ENCODE measurements at places on chromosomes 3 and 15.

GRCh38 chr3:54331341-54331740 is 209.0 kb downstream of the CACNA2D3 start:
- no peak for DNase-seq

DNA sequence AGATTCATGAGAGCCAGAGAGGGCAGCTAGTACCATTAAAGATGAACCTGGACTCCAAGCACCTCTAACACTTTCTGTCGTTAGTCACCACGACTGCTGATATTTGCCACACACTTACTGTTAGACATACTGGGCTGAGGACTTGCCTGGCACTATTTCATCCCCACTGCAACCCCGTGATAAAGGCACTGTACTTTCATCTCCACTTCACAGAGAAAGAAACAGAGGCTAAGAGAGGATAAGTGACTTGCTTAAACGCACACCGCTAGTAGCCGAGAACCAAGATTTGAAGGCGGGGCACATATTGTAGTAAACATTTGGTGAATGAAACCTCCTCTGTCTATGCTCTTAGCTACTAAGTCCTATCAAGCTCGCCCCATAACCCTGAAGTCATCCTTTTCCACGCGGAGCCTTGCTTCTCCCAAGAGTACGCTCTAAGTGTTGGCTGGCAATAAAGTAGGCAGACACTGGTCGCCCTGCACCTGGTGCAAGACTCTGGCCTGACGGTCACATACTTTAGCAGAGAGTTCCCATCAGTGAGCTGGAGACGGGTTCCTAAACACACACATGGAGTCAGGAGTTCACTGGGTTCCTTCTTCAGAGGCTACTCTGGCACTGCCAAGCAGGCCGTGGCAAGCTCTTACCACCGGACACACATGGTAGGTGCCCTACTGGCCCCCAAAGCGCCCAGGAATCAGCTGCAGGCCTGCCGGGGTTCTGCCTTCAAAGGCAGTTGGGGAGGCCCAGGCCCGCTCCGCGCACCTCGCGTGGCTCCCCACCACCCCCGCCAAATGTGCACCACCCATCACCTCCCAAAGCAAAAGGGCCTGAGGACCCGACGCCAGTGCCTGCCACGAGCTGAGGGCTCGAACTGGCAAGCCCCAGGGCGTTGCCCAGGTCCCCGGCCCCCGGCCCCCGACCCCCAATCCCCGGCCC is 951 bp downstream of the POMGNT2 start:
- no peak for DNase-seq

- no peak for DNase-seq
Observed at GRCh38 chr3:117687096-117687495, 977.5 kb downstream of the TUSC7 start.

GRCh38 chr3:139044366-139045210 is at the start of gene PRR23C:
TSS of gene PRR23C (minus strand) at chr3:139044892. CDS start at chr3:139044620, 272 bp downstream.
- DNase-seq: no peak

- DNase-seq: peak; percentile 93
Observed at GRCh38 chr3:171173736-171174135, 147.2 kb upstream of the SLC2A2 start.

DNA sequence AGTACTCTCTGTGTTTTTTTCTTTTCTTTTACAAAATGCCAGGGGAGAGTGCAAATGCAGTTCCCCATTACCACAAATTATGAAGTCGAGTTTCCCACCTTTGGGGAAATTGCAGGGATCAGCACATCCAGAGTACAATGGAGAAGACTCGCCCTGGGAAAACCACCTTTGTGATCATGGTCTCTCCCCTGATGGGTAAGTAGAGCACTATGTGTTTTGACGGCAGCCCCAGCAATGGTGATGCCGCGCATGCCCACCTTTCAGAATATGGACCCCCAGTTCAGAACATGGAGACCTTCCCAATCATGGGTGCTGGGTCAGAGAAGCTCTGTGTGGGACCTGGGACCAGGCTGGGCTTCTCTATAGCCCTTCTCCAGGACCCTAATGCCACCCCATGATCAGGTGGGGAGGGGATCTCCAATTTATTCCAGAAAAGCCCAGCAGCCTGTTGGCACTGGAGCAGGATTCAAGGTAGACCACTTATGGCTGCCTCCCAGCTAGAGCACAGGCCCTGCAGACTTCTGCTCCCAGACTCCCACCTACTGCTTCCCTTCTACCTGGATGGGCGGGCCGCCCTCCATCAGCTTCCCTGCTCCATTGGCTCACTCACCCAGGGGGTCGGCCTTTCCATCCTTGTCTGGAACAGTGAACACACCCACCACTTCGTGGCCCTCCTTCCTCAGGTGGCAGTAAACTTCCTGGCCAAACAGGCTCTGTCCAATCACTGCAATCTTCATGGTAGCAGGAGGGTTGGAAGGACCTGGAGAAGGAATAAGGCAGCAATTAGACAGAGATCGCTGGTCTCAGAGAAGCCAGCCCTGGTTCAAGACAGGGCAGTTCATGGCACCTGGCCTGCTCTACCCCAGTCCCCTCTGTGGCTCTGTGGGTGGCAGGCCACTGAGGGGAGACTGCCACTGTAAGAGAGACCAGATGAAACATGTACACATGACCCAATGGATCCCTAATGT is 19.9 kb downstream of the ALDH1L1 start:
- no peak for DNase-seq

- no peak for DNase-seq
Observed at GRCh38 chr3:64954995-64955636, 267.3 kb upstream of the ADAMTS9 start.

- DNase-seq: peak; percentile 34
Observed at GRCh38 chr3:125039131-125040100, 16.4 kb downstream of the HEG1 start.

DNA sequence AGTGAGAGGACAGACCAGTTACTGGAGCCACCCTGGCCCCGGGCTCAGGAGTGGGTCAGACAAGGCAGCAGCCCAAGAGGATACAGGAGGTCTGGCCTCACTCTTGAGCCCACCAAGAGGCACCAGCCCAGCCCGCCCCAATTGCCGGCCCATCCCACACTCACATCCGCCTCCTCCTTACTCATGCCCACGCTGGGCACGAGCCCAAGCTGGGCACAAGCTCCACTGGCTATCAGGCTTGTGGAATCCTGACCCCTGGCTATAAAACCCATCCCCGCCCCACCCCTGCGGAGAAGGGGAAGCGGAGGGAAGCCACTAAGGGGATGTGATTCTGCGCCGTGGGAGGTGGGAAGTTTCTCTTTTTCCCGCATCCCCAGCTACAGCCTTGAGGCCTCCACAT is 25.9 kb downstream of the ADCY5 start:
- DNase-seq: no peak

GRCh38 chr15:44720460-44721176 is 9.3 kb downstream of the B2M start:
- DNase-seq: no peak

- DNase-seq: no peak
Observed at GRCh38 chr3:171200052-171200749, 173.7 kb upstream of the SLC2A2 start.

- no peak for DNase-seq
Observed at GRCh38 chr15:56047354-56047753, 53.9 kb upstream of the NEDD4 start.

DNA sequence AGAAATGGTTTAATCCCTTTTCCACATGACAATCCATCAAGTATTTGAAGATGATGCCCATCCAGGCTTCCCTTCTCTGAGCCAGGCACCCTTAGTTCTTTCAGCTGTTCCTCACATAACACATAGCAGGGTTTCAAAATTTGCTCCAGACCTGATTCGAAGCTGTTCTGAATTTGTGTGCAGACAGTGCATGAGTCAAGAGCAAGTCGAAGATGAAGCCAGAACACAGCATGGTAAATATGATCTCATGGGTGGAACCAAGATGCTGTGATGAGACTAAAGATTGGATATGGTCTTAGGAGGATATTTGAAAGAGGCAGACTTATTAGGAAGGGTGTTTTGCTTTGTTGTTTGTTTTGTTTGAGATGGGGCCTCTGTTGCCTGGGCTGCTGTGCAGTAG is 32.6 kb upstream of the PDE8A start:
- DNase-seq: no peak

DNA sequence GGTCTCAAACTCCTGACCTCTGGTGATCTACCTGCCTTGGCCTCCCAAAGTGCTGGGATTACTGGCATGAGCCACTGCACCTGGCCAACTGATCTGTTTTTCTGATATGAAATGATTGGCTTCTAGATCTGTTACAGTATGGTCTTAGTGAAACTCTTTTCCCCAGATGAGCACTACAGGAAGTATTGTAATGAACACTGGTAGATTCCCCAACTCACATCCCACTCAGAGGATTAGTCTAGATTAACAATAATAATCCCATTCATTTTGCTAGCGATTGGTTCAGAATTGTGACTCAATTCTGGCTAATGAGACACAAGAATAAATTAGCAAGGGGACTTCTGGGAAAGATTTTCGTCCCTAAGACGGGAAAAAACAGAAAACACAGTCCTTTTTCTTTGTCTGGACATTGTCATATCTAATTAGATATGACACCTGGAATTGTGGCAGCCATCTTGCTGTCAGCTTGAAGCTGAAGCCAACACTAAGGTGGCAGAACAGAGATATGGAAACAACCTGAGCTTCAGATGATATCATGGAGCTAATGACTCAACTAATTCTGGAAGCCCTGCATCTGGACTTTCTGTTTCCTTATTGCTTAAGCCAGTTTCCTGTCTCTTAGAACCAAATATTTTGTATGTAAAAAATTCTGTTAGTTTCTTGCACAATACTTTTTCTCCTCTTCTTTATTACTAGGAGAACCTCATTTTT is 17.4 kb upstream of the NPTN start:
- no peak for DNase-seq

GRCh38 chr3:103048068-103048722 is 613.4 kb downstream of the ZPLD1 start:
- DNase-seq: no peak

DNA sequence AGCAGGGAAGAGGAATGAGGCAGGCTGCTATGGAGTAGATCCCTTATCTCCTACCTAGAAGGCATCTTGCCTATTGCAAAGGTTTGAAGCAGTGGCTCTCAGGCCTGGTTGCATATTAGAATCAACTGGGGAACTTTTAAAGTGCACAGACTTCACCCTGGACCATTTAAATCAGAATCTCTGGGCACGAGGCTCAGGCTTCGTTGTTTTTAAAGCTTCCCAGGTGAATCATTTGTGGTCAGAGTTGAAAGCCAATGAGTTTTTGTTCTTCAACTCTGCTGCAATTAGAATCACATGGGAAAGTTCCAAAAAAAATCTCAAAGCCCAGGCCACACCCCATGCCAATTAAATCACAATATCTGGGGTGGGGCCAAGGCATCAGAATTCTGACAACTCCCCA is 773.1 kb downstream of the AGBL1 start:
- DNase-seq: no peak

- no peak for DNase-seq
Observed at GRCh38 chr15:81264072-81264857, 59.7 kb downstream of the STARD5 start.

DNA sequence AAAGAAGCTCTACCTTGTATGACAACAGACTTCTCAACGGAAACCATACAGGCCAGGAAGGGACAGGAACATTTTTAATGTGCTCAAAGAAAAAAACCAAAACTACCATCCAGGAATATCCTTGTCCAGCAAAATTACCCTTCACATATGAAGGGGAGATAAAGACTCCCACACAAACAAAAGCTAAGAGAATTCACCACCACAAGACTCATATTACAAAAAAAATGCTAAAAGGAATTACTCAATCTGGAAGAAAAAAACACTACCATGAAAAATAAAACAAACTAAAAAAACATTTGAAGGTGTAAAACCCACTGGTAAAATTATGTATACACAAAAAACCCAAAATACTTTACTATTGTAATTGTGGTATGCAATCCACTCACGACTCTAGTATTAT is 57.2 kb downstream of the DLG1 start:
- DNase-seq: no peak
